ENCODE measurements at places on chromosomes 7 and 10. TPM values are rescaled to one million over a fixed set of nuclear protein-coding genes. Genes with fewer than 3 reads are reported as not detected.

ADCYAP1R1 gene
- not detected for polyA plus RNA-seq

DNA sequence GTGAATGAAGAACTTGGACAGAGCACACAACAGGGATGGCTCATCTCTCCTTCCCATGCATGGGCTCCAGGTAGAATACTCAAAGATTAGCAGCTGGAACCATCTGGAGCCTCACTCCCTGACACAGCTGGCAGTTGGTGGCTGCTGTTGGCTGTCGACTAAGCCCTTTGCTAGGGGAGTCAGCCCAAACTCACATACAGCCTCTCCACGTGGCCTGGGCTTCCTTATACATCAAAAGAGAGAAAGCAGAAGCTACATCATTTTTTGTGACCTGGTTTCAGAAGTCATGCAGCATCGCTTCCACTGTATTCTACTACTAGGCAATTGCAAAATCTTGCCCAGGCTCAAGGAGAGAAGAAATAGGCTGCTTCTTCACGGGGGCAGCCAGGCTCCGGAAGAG, 24.4 kb downstream of the ASNS start:
- DNase-seq = no peak

DNA sequence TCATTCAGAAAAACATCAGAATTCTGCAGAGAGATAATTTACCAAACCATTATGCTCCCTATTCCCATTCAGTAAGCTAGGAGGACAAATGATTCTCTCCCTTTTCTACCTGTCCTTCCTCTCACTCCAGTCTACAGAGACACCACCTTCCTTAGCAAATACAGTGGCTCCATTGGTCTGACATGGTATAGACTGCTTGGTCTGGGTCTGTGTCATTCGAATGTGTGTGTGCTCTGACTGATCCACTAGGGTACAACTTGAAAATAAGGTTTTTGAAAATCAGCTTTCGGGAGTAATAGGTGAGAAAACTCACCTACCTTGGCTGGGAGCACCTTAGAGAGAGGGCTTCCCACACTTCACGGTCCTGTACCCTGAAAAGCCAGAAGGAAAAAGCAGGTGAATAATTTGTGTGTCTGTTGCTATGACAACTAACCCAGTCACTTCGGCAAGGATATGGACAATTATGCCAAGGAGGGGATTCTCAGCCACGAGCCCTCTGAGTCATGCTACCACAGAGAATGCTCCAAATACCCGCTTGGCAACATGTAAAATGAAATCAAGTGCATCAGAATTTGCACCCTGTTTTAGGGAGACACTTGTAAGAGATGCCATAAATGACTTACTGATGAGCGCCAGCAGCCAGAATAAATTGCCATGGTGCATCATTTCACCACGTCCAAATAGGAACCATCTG, 114.5 kb upstream of the PRKCQ start:
- no peak for DNase-seq

DNA sequence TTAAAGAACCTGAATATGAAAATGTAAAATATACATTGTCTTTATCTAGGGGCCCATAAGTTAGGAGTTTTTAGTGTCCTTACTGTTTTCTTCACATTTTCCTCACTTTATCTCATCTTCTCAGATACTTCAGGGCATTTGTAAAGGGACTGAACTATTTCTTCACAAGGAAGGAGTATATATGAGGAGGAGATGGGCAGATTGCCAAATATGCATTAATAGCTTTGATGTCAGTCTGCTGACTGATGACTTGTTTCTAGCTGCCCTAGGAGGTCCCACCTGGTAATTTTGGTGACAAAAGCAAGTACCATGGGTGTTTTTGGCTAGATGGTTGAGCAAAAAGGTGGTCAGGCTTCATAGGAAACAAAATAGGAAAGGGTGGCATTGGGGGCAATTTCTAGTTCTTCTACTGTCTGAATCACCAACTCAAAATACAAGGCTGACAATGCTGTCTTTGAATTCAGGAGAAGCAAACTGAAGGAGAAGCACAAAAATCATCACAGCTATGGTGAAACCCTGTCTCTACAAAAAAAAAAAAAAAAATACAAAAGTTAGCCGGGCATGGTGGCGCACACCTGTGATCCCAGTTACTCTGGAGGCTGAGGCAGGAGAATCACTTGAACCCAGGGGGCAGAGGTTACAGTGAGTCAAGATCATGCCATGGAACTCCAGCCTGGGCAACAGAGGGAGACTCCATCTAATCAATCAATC, 10.4 kb upstream of the STRIP2 start:
- DNase-seq = no peak

- DNase-seq = peak; percentile 7
Observed at GRCh38 chr7:38798552-38799267, 110.3 kb downstream of the VPS41 start.

NRCAM gene
- polyA plus RNA-seq = 16.8 TPM

SPDYE11 gene
- polyA plus RNA-seq = not detected

DNA sequence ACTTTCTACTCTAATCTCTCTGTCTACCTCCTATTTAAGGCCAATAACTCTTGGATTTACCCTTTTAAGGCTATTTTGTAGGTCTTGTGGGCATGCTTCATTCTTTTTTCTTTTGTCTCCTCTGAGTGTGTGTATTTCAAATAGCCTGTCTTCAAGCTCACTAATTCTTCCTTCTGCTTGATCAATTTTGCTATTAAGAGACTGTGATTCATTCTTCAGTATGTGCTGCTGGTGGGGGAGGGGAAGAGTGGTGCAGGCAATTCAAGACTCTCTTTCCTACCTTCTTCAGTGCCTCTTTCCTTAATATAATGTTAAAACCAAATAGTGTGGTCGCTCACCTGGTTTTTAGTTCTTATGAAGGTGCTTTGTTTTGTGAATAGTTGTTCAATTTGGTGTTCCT, 20.0 kb downstream of the ABCB1 start:
- no peak for DNase-seq

MYH16 gene
- not detected for polyA plus RNA-seq

DNA sequence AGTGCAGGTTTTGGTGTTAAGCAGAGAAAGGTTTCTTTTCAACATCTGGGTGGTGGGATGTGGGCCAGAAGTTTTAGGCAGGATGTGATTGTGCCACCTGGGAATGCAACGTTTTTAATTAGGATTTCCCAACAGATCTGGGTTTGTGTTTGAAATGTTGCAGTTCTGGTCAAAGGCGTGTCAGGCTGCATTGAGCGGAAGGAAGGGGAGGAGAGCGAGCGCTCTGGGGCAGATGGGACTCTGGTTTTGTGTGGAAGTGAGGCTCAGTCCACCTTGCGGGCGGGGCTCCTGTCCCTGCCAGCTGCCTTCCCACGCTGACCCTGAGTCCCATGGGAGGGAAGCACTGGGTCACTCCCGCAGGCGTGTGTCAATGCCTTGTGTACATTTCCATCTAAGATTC, 767.7 kb downstream of the KCNMA1 start:
- no peak for DNase-seq

SPAM1 gene
- polyA plus RNA-seq = not detected

MLXIPL gene
- polyA plus RNA-seq = 27.9 TPM

DNA sequence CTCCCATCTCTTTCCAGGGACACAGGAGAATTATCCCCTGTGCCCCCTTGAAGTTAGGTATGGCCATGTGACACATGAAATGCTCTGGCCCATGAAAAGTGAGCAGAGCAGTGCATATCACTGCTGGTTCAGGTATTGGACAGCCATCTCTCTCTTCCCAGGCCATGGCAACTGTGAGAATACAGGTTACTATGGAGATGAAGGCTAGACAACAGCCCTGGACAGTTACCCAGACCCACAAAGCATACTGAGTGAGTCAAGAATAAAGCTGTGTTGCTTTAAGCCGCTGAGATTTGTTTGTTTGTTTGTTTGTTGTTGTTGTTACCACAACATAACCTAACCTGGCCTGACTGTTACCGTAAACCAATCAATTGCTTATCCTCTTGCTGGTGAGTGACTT, 722.3 kb downstream of the KCNMA1 start:
- DNase-seq = no peak

GRCh38 chr10:14843327-14843988, 5.4 kb downstream of the HSPA14 start:
- DNase-seq = no peak
